NCI-H1436 (cell line): ENCODE measurements at places on chromosomes 13 and 19.

DNA sequence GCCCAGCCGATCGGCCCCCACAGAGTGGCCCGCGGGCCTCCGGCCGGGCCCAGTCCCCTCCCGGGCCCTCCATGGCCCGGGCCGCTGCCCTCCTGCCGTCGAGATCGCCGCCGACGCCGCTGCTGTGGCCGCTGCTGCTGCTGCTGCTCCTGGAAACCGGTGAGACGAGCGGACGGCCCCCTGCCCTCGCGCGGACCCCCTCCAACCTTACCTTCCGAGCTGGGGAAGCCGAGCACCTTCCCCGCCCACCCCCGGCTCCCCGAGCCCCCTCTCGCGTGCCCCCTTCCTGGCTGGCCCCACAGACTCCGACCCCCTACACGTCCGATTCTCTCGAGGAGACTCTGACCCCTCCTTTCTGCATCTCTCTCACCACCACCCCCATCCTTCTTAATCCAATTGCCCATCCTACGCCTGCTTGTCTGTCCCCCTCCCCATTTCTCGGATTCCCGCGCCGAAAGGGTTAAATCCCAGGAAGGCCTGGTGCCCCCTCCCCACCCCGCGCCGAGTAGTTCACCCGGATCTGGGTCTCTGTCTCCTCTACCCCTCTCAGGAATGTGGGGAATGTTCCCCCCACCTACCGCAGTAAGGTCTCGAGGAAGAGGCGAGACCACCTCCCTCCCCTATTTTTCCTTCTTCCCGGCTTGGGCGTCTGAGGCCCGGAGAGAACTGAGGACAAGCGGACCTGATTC is 502 bp downstream of the NECTIN2 start:
- no peak for DNase-seq

DNA sequence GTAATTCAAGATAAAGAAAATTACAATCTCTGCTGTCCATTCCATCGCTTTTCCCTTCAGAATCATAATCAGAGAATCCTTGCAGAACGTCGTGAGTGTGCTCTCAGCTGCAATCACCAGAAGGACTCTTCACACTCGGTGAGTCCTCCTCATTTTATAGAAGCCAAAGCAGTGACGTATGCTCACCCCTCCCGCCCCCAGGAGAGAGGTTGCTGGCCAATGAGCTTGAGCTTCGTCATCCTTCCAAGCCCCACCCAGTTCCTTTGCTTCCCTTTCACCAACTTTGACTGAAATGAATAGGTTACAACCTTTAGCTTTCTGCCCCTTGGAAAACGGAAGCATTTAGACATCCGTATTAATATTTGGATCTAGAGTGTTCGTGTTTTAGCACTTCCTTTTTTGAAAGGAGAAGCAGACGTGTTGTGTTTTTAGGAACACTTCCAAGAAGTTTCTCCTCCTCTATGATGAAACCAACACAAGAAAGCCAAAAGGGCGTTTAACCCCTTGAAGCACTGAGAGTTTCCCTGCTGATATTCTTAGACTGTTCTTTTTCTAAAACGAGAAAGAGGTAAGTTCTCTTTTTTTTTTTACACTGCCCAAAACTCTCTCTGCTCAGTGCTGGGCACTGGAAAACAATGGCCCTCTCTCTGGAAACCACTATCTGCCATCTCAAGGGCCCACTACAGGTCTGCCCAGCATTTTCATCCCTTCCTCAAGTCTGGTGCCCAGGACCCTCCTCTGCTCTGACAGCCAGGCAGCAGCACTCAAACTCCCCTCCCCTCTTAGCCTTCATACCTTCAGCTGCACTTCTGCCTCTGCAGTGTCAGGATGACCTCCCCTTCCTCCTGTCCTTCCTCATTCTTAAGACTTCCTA is 44.3 kb upstream of the CEACAM21 start:
- no peak for DNase-seq

- DNase-seq = peak; percentile 93
These were observed 372 bp upstream of the ZNF699 start for GRCh38 chr19:9309974-9310446.

DNA sequence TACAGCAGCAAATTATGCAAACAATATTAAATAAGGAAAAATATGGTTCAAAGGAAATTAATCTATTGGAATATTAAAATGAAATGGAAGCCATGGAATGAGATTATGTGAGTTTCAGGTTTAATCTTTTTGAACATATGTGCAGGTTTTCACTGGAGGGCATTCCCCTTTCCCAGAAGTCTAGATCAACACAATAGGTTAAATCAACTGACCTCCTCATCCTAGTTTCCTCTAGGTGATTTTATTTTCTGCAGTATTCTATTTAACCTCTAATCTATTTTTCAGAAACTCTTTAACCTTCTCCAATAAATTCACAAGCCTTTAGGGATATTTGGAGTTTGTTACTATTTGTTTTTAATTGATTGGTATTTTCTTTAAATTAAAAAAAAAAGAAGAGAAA is 2657.6 kb upstream of the PCDH20 start:
- DNase-seq = no peak

GRCh38 chr13:32080328-32080744 is 48.8 kb downstream of the FRY start:
- DNase-seq = no peak

- no peak for DNase-seq
These were observed 81.2 kb upstream of the ABCC4 start for GRCh38 chr13:95382411-95382810.

DNA sequence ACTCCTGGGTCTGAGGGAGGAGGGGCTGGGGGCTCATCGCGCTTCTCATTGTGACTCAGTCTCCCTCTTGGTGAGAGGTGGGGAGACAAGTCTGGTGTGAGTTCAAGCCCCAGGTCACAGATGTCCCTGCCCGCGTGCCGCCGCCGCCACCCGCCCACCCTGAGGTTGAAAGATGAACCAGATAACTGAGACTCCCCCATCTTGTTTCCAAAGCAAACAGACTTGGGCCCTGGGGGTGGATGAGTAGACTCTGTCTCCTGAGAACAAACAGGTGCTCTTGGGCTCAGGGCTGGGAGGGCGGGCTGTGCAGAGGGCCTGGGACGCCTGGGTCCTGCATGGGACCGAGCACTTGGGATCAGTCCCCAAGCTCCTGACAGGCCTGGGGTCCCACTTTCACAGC is 567 bp downstream of the SBK2 start:
- DNase-seq = no peak
